Jurkat, Clone E6-1 (cell line): ENCODE measurements at places on chromosomes 1 and 21.
A peak's percentile ranks its signal among the peaks of the same experiment; 100 is the strongest.

DNA sequence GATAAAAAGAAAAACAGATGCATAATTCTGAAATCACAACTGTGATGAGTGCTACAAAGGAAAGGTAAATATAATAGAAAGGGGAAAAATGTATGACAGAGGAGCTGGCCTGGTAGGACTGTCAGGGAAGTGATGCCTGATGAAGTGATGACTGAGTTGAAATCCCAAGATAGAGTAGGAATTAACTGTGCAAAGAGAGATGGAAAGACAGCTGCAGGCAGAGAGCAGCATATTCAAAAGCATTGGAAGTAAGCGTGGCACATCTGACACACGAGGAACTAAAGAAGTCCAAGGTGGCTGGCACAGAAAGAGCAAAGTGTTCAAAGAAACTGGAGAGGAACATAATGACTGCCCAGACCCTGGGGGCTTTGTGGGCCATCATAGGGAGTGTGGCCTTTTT lies 121.6 kb upstream of the C1orf105 start:
- DNase-seq, result no peak

GRCh38 chr1:23506376-23507107 lies 22.6 kb upstream of the ASAP3 start:
- DNase-seq, result no peak

DNA sequence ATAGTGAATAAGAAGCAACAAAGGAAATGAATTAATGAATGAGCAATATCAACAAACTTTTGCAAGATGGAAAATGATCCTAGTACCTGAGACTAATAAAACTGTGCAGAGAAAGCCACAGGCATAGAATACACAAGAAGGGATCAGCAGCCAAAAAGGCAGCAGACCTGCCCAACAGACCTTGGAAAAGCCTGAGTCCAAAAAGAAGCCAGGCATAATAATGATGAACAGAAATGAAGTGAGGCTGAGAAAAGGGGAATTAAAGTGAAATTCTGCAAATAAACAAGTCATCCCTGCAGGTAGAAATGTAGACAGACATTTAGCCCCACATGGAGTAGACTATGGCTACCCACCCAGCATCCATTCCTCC lies 10.3 kb upstream of the PHTF1 start:
- DNase-seq, result no peak

DNA sequence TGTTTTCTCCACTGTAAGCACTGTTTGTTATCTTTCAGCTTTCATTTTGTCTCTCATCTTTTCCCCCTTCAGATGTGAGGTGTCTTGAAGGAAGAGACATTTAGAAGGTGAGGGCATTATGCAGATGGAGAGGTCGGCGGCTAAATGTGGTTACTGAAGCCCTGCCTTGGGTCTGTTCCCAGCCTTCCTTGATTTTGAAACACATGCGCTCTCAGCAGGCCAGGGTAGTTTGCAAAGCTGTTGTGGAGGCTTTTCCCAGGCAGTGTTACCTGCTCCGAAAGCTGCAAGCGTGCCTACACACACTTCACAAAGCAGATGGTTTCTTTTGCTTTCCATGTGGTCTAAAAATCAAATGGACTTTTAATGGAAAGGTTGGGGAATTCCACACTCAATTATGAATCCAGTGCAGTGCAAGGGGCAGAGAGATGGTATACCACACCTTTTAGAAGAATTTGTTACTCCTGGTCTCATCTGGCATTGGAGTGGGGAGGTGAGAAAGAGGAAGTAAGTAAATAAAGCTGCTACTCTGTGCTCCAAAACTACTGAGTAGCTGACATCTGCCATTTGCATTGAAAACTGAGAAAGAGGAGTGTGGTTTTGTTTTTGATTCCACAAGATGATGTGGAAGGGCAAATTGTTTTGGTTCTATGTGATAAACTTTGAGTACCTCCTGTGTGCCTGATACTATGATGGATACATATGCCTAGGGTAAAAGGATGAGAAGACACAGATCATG lies 91.9 kb downstream of the NFIA start:
- no peak for DNase-seq

DNA sequence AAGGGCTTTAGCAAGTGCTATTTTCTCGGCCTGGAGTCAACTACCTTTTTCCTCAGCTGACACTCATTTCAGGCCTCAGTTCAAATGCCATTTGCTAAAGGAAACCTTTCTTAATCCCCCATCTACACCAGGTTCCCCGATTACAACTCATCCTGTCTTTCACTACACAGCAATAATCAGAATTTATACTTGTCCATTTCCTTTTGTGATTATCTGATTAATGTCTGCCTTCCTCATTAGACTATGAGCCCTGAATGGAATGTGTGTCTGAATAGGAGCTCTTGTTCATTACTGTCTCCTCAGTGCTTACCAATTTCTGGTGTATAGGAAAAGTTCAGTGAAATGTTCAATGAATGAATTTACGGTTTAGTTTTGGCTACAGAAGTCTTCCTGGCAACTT lies 36.9 kb downstream of the ATP1B1 start:
- DNase-seq, result no peak

- no peak for DNase-seq
Measured at GRCh38 chr1:110240476-110241210, 30.5 kb downstream of the KCNC4 start.

GRCh38 chr1:91818713-91818975 lies 67.3 kb downstream of the TGFBR3 start:
- no peak for DNase-seq

GRCh38 chr1:22105611-22106207 lies 37.2 kb downstream of the WNT4 start:
- DNase-seq, result peak; percentile 75

DNA sequence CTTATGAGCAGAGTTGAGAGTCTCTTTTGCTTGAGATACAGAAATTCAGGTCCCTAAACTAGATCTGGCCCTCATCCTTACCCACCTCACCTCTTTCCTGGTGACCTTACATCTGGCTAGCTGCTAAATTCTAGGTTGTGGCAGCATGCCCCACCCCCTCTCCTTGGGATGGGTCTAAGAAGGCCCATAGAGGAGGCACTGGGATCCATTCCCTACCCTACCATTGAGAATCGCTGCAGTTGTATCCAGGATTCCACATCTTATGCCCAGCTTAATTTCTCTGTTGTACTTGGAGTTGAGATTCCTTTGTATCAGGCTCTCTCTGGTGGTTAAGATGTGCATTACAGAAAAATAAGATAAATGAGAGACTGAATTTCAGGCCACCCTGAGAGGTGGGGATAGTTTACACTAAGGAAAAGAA lies 9.5 kb upstream of the TMEM39B start:
- DNase-seq, result peak; percentile 51

GRCh38 chr1:35044431-35044830 lies 12.7 kb upstream of the ZMYM6 start:
- no peak for DNase-seq

DNA sequence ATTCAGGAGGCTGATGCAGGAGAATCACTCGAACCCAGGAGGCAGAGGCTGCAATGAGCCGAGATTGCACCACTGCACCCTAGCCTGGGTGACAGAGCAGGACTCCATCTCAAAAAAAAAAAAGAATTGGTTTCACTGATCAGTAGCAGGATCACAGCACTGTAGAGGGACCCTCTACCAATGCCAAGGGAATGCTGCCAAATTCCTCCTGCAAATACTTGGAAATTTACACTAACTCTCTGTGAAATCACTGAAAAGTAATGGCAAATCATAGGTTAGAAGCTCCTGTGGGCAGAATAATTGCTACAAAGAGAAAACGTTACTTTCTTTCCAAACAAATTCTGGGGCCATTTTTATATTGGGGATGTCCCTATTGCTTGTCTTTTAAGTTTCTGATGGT lies 6.7 kb upstream of the GPR25 start:
- no peak for DNase-seq

- no peak for DNase-seq
Measured at GRCh38 chr1:115643225-115643624, 1.5 kb downstream of the VANGL1 start.

- no peak for DNase-seq
Measured at GRCh38 chr21:45957981-45958600, 23.5 kb upstream of the COL6A1 start.

- no peak for DNase-seq
Measured at GRCh38 chr1:1535201-1536018, 5.0 kb downstream of the TMEM240 start.

DNA sequence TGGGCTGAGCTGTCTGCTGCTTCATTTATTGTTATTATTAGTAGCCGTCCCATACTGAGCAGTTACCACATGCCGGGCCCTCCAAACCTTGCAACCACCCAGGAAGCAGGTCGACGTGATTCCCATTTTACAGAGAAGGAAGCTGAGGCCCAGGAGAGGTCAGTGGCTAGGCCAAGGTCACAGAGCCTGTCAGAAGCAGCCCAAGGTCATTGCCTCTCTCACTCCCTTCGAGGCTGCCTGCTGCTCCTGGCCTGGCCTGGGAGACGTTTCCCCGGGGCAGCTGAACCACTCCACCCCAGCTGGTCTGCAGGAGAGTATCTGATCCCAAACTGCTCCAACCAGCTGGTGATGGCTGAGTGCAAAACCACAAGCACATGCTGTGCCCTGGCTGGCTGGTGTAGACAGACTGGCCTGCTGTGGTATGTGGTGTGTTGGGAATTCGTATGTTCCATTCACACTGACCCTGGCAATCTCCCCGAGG lies 6.5 kb downstream of the PADI4 start:
- no peak for DNase-seq

DNA sequence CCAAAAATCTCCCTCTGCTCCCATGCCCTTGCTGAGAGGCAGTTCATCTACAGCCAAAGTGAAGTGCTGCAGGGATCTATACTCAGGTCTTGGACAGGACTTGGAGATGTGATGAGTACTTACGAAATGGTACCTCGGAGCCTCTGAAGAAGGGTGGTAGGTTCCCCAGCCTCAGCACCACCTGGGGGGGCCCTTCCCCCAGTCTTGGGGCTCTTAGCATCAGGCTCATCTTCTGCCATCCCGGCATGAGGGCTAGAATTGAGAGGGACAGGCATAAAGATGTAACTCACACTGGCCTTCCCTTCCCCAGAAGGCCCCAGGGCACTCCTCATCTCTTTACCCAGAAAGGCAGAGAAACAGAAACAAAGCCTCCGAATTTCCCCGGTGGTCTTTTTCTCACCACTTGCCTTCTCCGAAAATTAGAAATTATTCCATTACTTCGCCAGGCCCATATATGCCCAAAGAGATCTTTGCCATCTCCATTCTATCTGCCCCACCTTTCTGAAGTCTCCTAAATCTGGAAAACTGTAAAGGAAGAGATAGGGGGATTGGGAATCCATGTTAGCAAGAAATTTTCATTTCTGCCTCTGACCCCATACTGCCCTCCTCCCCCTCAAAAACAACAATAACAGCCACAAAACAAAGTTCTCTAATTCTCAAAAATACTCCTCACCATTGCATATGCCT lies 827 bp downstream of the RFX5 start:
- DNase-seq, result no peak

- DNase-seq, result no peak
Measured at GRCh38 chr1:18942340-18942739, 14.1 kb downstream of the IFFO2 start.

- no peak for DNase-seq
Measured at GRCh38 chr1:221832151-221832550, 90.3 kb upstream of the DUSP10 start.

GRCh38 chr1:61743431-61743705 lies 1.1 kb downstream of the PATJ start:
- no peak for DNase-seq

DNA sequence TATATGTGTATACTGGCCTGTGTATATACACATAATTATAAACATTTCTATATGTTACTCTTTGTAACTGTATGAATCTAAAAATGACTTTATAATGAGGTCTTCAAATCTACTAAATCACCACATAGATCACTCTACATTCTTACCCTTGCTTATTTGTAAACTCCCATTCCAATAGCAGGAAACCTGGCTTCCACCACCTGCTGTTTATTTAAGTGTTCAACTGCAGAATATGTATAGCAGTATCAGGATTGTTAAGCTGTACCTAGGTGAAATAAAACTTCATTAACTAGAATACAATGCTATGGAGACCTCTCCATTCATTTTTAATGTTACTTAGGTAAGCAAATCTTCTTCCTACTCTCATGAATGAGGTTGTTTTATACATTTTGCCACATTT lies 1351.1 kb upstream of the B3GALT2 start:
- no peak for DNase-seq

- DNase-seq, result no peak
Measured at GRCh38 chr1:6868660-6869380, 83.6 kb downstream of the CAMTA1 start.
